ENCODE measurements at places on chromosomes 12 and 14.

DNA sequence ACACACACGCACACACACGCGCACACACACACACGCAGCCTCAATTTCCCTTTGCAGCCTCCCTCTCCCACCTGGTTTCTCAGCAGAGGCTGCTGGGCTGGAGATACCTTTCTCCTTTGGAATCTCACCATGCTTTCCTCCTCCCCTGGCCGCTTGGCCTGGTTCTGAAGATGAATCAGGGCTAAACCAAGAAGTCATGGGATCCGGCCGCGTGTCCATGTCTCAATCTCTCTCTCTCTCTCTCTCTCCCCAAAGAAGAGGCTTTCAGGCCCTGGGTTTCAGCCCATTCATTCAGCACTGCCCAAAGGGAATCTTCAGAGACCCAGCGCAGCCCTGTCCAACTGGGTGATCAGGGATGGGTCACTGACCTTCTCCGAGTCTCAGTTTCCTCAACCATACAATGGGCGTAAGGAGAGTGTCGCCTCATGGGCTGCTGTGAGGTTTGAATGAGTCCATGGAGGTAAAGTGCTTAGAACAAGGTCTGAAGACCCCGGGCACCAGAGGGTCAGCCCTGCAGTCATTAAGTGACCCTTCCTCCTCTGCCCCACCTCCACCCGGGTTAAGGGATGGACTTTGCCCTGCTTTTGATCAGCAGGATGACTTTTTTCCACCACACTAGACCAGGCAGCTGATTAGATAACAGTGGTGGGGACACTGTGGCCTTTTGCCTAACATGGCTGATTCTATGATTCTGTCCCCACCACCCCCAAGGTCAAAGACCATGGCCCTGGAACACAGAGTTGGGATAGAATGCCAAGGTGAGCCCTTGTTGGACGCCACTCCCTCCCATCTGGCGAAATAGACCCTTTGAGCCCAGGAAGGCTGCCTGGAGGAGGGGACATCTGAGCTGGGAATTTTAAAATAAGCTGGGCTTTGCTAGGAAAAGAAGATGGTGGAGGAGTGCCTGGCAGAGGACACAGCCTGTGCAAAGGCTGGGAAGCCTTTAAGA lies 42.1 kb downstream of the SCARB1 start:
- no peaks in the 10 kb centered on the region for H3K27me3 ChIP-seq
- no peaks in the 10 kb centered on the region for H3K36me3 ChIP-seq
- H3K4me3 ChIP-seq, result no peak overlapping the region
- no peaks in the 10 kb centered on the region for H3K4me1 ChIP-seq

DNA sequence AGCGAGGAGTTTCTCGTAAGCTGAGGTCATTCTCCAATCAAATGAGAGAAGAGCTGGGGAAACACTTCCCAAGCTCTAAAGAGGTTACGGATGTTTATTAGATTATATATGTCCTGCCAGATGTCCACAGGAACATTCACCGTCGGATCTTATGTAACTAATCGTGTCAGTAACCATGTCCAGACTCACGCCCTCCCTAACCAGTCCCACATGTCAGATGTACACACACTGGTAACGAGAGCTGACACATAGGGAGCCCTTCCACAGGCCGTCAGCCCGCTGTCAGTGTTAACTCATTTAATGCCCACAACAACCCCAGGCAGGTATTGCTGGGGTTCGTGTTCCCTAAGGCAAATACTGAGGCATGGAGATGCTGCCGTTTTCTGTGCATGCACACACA lies 223.7 kb upstream of the RTL1 start:
- DNase-seq, result no peak
- no peaks in the 10 kb centered on the region for H3K36me3 ChIP-seq
- H3K4me3 ChIP-seq, result no peak overlapping the region
- no peak overlapping the region for H3K27ac ChIP-seq

- H3K36me3 ChIP-seq, result no peaks in the 10 kb centered on the region
- no peak overlapping the region for H3K4me3 ChIP-seq
- H3K4me1 ChIP-seq, result no peaks in the 10 kb centered on the region
- DNase-seq, result no peak
Observed at GRCh38 chr14:78162202-78162601, 8.0 kb upstream of the NRXN3 start.

GRCh38 chr14:95328729-95329503 lies 9.2 kb upstream of the CLMN start:
- no peak overlapping the region for H3K4me3 ChIP-seq
- H3K4me1 ChIP-seq, result no peaks in the 10 kb centered on the region
- H3K27me3 ChIP-seq, result peaks cover 13% of the 10 kb centered on the region
- DNase-seq, result no peak
- no peaks in the 10 kb centered on the region for H3K36me3 ChIP-seq

GRCh38 chr12:66320996-66321395 lies 18.7 kb downstream of the HELB start:
- peaks cover 41% of the 10 kb centered on the region for H3K36me3 ChIP-seq
- peaks cover 35% of the 10 kb centered on the region for H3K4me1 ChIP-seq
- no peaks in the 10 kb centered on the region for H3K27me3 ChIP-seq

DNA sequence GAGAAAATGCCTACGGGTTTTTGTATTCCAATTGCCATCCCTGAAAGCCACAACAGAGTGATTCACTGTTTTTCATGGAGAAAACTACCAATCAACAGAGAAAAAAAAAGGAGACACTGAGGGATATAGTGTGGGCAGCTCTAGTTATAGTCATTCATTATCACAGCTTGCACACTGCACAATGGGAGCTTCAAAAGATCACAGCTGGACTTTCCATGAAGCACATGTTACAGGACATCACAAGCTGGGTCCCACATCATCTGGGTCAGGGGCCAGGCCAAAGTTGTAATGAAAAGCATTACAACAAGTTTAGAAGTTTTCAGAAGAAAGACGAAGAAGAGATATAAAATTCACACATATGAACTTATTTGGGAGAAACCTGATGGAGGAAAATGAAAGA lies 41.5 kb downstream of the RERG start:
- H3K4me3 ChIP-seq, result no peak overlapping the region
- peaks cover 10% of the 10 kb centered on the region for H3K27me3 ChIP-seq
- no peaks in the 10 kb centered on the region for H3K36me3 ChIP-seq
- no peaks in the 10 kb centered on the region for H3K4me1 ChIP-seq

- no peak overlapping the region for H3K27ac ChIP-seq
- no peaks in the 10 kb centered on the region for H3K27me3 ChIP-seq
- no peak for DNase-seq
- no peak overlapping the region for H3K4me3 ChIP-seq
- H3K4me1 ChIP-seq, result peaks cover 15% of the 10 kb centered on the region
Observed at GRCh38 chr12:110677206-110677911, 11.6 kb downstream of the HVCN1 start.

GRCh38 chr14:59961518-59962062 lies 41.6 kb downstream of the LRRC9 start:
- peaks cover 12% of the 10 kb centered on the region for H3K4me1 ChIP-seq
- no peak overlapping the region for H3K27ac ChIP-seq
- peaks cover 1% of the 10 kb centered on the region for H3K27me3 ChIP-seq
- DNase-seq, result no peak
- H3K36me3 ChIP-seq, result no peaks in the 10 kb centered on the region

GRCh38 chr14:22607291-22607690 lies 9.2 kb downstream of the ABHD4 start:
- H3K27me3 ChIP-seq, result no peaks in the 10 kb centered on the region
- H3K4me1 ChIP-seq, result no peaks in the 10 kb centered on the region
- H3K27ac ChIP-seq, result no peak overlapping the region

DNA sequence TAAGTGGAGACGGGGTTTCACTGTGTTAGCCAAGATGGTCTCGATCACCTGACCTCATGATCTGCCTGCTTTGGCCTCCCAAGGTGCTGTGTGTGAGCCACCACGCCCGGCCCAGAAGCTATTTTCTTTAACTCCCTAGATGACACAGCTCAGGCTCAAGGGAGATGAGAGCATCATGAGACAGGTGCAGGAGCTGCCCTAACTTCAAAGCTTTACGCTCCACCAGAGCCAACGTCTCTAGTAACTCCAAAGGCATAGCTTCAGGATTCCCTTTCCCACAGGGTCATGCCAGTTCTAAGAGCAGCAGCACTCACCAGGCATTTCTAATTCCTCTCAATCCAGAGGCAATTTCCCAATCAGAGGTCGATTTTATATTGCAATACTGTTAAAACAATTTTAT lies 21.0 kb downstream of the NDUFA12 start:
- no peak for DNase-seq
- no peaks in the 10 kb centered on the region for H3K27me3 ChIP-seq
- no peak overlapping the region for H3K4me3 ChIP-seq
- H3K27ac ChIP-seq, result no peak overlapping the region

- no peak for DNase-seq
- no peak overlapping the region for H3K4me3 ChIP-seq
- no peaks in the 10 kb centered on the region for H3K36me3 ChIP-seq
Observed at GRCh38 chr14:61255968-61256367, 25.2 kb downstream of the TMEM30B start.

- H3K27ac ChIP-seq, result no peak overlapping the region
- H3K27me3 ChIP-seq, result no peaks in the 10 kb centered on the region
- no peak for DNase-seq
- H3K36me3 ChIP-seq, result no peaks in the 10 kb centered on the region
Observed at GRCh38 chr12:28936221-28936620, 212.9 kb upstream of the FAR2 start.

DNA sequence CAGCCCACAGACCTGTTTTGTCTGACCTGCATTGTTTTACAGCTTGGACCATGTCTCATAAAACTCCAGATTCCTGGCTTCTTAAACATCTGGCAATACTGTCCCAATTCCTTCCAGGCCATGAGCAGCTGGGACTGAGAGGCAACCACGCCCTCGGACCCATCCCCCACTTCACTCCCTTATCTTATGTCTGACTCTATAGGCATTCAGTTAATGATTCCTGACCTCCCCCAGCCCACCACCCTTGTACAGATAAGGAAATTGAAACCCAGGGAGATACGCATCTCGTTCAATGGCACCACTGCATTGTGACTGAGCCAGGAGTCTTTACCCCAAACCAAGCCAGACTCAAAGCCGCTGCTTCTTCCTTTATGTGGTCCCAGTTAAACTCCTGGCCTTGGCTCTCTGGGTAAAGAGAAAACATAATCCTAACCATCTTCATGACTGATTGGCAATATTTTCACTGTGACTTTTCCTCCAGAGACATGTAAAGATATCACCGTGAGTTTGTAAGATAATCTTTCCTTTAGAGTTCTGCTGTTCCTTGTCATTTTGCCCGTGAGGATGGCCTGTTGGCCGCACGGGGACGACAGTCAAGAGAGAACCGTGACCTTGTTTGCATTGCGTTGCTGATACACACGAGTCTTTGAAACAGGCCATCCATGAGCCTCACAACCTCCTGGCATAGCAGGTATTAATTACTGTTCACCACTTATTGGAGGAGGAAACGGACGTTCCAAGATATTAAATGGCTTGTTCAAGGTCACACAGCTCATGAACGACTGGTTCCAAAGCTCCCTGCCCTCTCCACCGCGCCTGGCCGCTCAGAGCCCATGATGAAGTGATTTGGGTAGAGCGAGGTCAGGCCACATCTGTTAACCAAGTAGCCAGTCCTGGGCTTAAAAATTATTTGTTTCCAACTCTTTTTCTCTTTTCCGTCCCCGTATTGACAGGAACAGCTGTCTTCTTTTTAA lies 39.4 kb downstream of the MAP1LC3B2 start:
- no peak for DNase-seq
- no peaks in the 10 kb centered on the region for H3K27me3 ChIP-seq
- no peak overlapping the region for H3K27ac ChIP-seq
- peaks cover 22% of the 10 kb centered on the region for H3K4me1 ChIP-seq
- H3K4me3 ChIP-seq, result no peak overlapping the region

- H3K4me3 ChIP-seq, result no peak overlapping the region
- DNase-seq, result no peak
- H3K4me1 ChIP-seq, result peaks cover 62% of the 10 kb centered on the region
- no peaks in the 10 kb centered on the region for H3K27me3 ChIP-seq
- H3K36me3 ChIP-seq, result peaks cover 12% of the 10 kb centered on the region
- no peak overlapping the region for H3K27ac ChIP-seq
Observed at GRCh38 chr14:70663707-70664179, 22.0 kb downstream of the TTC9 start.
